Activated T-cell treated with anti-CD3 and anti-CD28 coated beads, Interleukin-2, amount 50 U/mL, for 72 hours (primary cell): ENCODE measurements at places on chromosomes 16 and 17.

- no peak for DNase-seq
Observed at GRCh38 chr17:79026376-79027273, 2.7 kb downstream of the C1QTNF1 start.

- peak; percentile 36 for DNase-seq
Observed at GRCh38 chr16:48687421-48688038, 77.5 kb upstream of the N4BP1 start.

GRCh38 chr16:67562918-67563707 lies 787 bp downstream of the CTCF start:
- DNase-seq: peak; percentile 66

DNA sequence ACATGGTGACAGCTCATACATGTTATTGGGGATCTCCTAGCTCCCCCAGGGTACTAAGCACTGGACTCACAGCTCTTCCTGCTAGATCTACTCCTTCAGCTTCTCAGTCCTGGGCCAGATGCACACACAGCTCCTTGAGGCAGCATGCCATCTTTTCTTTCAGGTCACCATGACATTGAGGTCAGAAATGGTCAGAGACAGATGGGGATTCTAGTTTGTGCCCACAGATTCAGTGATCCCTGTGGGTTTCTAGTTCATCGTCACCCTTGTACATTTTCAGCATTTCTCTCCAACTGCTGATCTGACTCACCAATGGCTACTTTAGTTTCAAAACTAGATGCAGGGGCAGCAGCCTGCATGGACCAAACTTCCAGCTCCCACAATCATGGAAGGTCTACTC lies 560.7 kb upstream of the PSMD7 start:
- no peak for DNase-seq

DNA sequence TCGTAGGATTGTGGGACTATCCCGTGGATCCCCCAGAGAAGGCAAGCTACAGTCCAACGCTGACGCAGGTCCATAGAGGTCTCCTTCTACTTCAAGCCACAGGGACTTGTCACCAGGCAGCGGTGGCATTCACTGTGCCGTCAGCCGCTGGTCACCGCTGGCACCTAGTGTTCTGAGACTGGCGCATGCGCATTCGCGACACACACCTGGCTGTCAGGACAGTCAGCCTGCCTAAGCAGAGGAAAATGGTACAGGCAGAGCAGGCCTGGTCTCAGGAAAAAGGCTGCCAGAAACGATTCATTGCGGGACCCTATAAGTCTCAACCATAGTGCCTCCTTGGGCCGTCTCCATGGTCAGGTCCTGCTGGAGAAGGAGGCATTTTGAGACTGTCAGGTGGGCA lies 138.0 kb upstream of the WSB1 start:
- DNase-seq: no peak

- no peak for DNase-seq
Observed at GRCh38 chr16:64531401-64531800, 590.5 kb downstream of the CDH11 start.

- DNase-seq: no peak
Observed at GRCh38 chr17:281365-281999, 71.1 kb downstream of the RPH3AL start.

DNA sequence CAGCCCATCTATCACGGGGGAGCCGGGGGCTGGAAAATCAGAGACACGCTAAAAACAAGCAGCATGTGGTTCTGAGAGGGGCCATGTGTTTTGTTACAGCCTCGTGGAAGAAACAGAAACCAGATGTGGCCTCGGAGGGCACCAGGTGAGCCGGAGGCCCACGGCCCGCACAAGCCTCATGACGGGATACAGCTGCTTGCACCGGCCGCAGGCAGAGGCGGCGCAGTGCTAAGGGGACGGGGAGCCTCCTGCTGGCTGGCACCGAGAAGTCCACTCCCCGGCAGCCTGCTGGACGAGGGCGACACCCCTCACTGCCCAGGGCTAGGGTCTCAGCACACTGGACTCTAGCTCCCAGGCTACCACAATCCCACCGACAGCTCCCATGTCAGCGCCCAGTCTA lies 19.2 kb downstream of the NDUFAF8 start:
- no peak for DNase-seq

DNA sequence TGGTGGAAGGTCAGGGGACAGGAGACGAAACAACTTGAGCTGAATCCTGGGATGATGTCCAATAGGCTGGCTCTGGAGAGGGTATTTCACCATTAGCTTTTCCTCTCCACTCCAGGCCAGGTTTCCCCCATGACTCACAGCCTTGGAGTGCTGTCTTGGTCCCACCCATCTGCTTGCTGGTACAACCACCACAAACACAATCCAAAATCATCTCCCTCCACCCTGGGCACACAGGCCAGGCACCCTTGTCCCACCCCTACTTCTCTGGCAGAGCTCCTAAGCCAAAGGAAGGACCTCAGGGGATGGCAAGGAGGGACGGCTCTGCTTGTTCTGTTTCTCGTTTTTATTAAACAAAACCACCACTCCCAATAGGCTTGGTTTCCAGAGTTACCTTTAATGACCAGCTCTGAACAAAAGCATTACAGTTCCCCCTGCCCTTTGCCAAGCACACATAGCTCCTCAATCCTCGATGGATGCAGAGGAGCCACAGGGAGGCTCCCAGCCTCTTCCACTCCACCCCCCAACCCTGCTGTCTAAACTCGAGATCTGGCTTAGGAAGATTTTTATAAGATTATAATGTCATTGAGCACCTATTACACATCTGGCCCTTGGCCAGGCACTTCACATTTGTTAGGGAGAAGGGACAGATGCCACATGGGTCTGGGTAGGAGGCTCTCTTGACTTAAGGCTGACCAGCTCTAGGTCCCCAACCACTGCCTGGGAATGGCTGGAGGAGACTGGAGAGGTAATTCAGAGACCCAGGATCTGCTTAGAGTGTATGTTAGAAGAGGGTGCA lies 13.3 kb downstream of the CAVIN1 start:
- DNase-seq: no peak

DNA sequence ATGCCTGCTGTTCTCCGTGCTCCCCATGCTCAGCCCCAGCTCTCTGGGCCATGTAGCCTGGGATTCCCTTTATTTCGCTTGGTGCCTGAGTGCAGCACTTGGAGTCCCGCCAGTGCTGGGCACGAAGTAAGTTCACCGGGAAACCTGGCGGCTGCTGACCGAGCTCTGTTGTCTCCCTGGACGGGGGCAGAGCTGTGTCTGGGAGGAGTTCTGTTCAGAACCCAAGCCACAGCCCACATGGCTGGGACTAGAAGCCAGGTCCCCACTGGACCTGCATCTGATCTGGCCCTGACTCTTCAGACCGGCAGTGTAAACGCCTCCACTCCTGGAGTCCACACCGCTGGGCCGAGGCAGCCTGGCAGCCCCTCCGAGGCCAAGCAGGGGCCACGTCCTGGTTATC lies 37.5 kb upstream of the CIBAR2 start:
- DNase-seq: no peak
